Liver (tissue), 10 donors: ENCODE measurements at places on chromosomes 11 and 22. TPM values are rescaled to one million over a fixed set of nuclear protein-coding genes. Genes with fewer than 3 reads are reported as not detected.

DNA sequence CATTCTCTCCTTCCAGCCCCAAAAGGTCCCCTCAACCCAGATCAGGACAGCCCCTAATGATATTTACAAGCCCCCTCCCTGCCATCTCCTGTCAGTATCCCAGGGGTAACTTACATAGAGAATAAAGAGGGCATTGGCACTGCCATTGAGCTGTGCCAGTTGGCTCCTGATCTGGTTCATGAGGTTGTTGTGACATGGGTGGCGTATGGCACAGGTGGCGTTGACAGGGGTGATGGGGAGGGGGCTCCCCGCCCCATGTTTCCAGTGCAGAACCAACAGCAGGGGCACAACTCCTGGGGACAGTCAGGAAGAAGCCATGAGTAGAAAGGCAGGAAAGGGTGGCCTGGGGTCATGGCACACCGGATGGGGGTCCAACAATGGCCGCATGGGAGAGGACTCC is 1.9 kb downstream of the LIF start:
- H3K4me3 ChIP-seq, result no peak overlapping the region
- H3K36me3 ChIP-seq, result no peaks in the 10 kb centered on the region
- DNase-seq, result no peak
- no peaks in the 10 kb centered on the region for H3K27me3 ChIP-seq
- no peak overlapping the region for H3K27ac ChIP-seq

DNA sequence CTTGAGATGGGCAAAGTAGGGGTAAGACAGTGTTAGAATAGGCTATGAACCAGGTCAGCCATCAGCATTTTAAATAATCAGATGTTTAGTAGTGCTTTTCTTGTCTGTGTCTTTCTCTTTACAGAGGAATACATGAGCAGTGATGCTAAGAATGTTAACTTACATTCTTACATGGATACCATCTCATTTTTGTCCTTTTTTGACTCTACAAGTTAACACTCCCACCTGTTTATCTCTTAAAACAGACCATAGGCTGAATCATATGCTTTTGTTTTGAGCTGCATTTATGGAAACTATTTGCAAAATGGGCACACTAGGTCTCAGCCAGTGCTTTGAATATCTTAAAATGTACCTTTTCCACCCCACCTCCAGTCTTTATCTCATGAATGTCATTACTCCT is 25.6 kb upstream of the ADSL start:
- H3K27ac ChIP-seq, result no peak overlapping the region
- H3K36me3 ChIP-seq, result peaks cover 54% of the 10 kb centered on the region
- H3K4me1 ChIP-seq, result no peaks in the 10 kb centered on the region
- no peak overlapping the region for H3K4me3 ChIP-seq

DNA sequence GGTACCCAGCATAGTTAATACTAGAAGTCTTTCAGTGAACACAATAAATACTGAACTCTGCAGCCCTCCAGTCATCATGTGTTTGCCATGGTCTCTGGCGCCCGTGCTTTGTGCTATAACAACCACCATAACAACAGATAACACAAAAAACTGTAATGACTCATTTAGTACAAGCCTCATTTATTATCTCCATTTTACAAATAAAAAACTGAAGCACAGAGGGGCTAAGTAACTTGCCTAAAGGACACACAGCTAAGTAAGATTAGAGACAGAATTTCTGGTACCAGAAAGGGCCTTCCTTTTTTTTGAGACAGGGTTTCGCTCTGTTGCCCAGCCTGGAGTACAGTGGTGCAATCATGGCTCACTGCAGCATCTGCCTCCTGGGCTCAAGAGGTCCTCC is 19.5 kb downstream of the RBFOX2 start:
- DNase-seq, result no peak
- H3K4me1 ChIP-seq, result peaks cover 62% of the 10 kb centered on the region
- H3K4me3 ChIP-seq, result no peak overlapping the region
- H3K36me3 ChIP-seq, result no peaks in the 10 kb centered on the region
- H3K27ac ChIP-seq, result no peak overlapping the region
- H3K27me3 ChIP-seq, result no peaks in the 10 kb centered on the region

GRCh38 chr11:73414977-73415651 is 38.9 kb downstream of the RELT start:
- no peak for DNase-seq
- H3K4me3 ChIP-seq, result no peak overlapping the region
- no peak overlapping the region for H3K27ac ChIP-seq
- H3K27me3 ChIP-seq, result no peaks in the 10 kb centered on the region
- no peaks in the 10 kb centered on the region for H3K4me1 ChIP-seq

DNA sequence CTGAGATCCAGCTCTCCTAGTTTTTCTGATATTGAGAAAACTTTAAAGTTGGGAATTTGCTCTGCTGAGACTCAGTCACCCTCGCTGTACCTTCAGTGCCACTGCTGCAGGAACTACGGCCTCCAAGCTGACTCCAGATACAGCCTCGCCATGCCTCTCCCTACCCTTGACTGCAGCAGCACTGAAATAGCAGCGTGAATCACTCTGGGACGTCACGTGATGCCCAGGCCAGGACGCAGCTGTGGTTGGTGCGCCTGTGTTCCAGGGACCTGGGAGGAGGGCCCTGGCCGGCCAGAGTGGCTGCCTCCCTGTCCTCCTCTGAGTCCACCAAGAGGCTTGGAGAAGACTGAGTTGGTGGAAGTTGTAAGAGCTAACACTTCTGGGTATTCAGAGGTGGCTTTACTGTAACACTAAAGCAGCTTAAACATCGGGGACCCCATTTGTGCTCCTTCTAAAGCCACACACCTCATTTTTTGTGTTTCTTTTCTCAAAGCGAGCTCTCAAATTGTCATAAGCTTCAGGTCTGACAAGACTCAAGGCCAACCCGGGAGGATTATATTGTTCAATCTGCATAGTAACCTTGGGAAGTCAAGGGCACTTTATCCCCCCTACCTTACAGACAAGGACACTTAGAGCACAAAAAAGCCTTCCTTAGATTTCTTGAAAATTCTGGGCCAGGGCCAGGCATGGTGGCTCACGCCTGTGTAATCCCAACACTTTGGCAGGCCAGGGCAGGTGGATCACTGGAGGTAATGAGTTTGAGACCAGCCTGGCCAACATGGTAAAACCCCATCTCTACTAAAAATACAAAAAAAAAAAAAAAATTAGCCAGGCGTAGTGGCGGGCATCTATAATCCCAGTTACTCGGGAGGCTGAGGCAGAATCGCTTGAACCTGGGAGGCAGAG is 4.2 kb upstream of the STIP1 start:
- peaks cover 13% of the 10 kb centered on the region for H3K4me1 ChIP-seq
- no peak overlapping the region for H3K4me3 ChIP-seq
- peak; percentile 51 for DNase-seq
- peak overlapping the region; percentile 2 for H3K27ac ChIP-seq
- H3K36me3 ChIP-seq, result no peaks in the 10 kb centered on the region

DNA sequence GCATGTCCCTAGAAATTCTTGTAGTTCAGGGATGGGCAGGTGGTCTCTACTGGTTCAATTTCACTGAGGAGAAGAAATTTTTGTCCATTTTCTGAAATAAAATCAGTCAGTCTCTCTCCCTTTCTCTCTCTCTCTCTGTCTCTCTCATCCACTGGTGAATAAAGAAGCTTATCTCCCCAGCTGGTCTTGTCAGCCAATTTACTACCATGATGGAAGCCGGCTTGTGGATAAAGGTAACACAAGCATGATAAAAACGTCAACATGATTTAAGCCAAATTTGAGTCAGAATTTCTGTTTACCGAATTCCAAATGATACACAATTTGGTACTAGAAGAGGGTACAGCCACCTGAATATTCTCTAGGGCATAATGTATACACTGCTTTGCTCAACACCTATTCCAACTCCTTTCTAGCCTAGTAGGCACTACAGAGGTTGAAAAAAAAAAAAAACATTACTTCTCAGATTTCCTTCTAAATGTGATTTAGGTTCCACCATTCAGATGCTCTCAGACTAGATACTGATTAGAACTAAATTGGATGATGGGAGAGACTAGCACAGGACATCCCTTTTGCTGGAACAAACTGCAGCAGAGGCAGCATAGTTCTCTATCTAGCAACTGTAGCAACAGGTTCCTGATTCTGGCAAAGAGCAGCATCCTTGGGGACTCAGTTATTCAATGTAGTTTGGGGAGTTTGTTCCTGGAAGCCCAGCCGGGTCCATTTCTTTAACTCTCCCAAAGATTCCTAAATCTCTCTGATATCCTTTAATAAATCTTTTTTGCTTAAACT is 18.8 kb downstream of the PAK1 start:
- H3K27ac ChIP-seq, result no peak overlapping the region
- H3K36me3 ChIP-seq, result no peaks in the 10 kb centered on the region
- DNase-seq, result no peak
- no peaks in the 10 kb centered on the region for H3K27me3 ChIP-seq
- H3K4me3 ChIP-seq, result no peak overlapping the region

GRCh38 chr11:34067383-34068065 is 16.0 kb downstream of the CAPRIN1 start:
- H3K4me1 ChIP-seq, result peaks cover 11% of the 10 kb centered on the region
- H3K27me3 ChIP-seq, result no peaks in the 10 kb centered on the region
- DNase-seq, result no peak

The AIFM3 gene
- total RNA-seq, result 0.51 TPM

The LAYN gene
- total RNA-seq, result 0.92 TPM

The GPHA2 gene
- total RNA-seq, result not detected

The GGT5 gene
- 20.7 TPM for total RNA-seq

The C11orf42 gene
- total RNA-seq, result not detected

The KCTD14 gene
- total RNA-seq, result 0.70 TPM

The RCN1 gene
- 52.0 TPM for total RNA-seq
